ENCODE measurements at places on chromosomes 5 and 9.
A peak's percentile ranks its signal among the peaks of the same experiment; 100 is the strongest.

DNA sequence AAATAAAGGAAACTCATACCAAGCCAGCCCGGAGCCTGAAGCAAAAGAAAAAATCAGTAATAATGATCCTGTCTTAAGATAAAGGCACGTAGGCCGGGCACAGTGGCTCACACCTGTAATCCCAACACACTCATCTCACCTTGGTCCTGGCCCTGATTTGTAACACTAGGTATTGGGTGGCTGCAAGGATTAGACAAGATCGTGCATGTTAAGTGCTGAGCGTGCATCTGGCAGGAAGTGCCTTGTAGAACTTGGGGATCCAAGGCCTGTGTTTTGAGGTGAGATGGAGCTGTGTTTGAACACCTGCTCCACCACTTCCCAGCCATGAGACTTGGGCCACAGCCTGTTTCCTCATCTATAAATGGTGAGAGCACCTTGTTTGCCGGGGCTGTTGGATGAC, 41.5 kb downstream of the SPRY4 start:
- no peaks in the 10 kb centered on the region for H3K36me3 ChIP-seq
- no peak overlapping the region for H3K4me3 ChIP-seq
- peaks cover 10% of the 10 kb centered on the region for H3K4me1 ChIP-seq

DNA sequence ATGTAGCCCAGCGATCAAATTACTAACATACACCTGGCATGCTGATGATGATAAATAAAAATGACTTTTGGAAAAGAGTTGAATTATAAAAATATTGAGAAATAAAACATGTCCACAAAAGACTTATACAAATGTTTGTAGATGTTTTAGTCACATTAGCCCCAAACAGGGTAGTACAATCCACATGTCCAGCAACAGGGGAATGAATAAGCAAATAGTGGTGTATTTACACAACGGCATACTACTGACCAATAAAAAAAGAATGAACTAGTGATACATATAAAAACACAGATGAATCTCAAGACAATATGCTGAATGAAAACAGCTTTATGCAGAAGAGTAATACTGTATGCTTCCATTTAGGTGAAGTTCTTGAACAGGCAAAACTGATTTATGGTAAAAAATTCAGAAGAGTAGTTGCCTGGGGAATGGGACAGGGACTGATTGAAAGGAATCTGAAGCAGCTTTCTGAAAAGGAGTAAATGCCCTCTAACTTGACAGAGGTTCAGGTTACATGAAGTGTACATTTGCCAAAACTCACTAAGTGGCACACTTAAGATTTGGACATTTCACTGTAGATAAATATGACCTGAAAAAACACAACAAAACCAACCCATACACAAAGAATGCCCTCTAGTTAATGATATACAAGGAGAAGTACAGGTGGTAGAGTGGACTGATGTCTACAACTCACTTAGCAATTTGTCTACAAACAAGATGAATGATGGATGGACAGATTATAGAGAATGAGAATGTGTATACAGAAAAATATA, 35.4 kb downstream of the ACTL7A start:
- H3K36me3 ChIP-seq: peaks cover 97% of the 10 kb centered on the region
- H3K27ac ChIP-seq: no peak overlapping the region
- H3K27me3 ChIP-seq: no peaks in the 10 kb centered on the region
- H3K4me3 ChIP-seq: no peak overlapping the region
- no peak for DNase-seq

DNA sequence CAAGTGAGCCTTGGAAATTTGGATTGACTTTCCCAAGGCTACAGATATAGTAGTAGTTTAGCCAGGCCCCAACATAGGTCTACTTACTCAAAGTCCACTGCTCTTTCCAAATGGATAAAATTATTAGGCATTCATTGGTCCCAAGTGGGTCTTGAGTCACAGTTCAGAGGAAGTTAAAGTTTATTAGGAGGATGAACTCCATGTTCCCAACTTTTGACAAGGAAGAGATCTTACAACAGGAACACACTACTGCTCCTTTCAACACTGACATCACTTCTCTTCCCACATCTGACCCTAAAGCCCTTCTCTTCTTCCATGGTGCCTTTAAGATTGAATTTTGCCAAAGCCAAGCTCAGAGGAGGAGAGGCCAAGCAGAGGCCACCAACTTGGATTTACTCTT, 234.5 kb upstream of the TRIM32 start:
- H3K4me1 ChIP-seq: no peaks in the 10 kb centered on the region
- DNase-seq: no peak
- H3K27ac ChIP-seq: no peak overlapping the region
- H3K36me3 ChIP-seq: no peaks in the 10 kb centered on the region
- H3K27me3 ChIP-seq: no peaks in the 10 kb centered on the region

- no peaks in the 10 kb centered on the region for H3K27me3 ChIP-seq
- peaks cover 2% of the 10 kb centered on the region for H3K4me1 ChIP-seq
- H3K4me3 ChIP-seq: no peak overlapping the region
- no peak overlapping the region for H3K27ac ChIP-seq
- no peak for DNase-seq
Observed at GRCh38 chr5:55470282-55470681, 64.5 kb downstream of the PLPP1 start.

DNA sequence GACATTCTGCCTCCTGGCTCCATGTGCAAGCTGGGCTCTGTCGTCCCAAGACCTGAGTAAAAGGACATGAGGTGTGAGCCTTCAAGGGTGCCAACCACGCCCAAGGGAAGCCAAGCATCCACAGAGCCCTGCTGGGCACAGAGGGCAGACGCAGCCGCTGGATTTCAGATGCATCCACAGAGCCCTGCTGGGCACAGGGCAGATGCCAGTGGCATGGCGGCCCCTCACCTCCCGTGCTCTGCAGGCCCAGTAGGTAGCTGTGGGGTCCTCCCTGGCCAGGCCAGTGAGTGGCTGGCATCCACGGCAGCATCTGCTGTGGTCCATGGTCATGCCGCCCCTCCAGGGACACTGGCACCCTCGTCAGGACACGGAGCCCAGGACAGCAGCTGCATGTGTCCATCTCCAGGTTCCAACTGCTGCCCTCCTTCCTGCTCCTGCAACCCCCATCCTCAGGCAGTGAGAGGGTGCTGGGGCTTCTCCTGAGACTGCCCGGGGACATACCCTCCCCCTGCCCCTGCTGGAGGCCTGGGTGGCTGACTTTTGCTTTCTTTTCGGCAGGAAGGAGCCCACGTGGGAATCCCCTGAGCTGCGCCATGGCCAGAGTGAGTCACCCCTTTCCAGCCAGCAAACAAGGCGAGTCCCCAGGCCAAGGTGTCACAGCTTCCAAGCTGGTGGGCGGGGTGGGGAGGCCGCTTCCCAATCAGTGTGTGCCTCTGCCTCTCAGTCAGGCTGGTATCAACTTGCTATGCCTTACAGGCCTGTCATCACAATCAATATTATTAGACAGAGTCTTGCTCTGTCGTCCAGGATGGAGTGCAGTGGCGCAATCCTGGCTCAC, 4.0 kb upstream of the TRAF2 start:
- no peak overlapping the region for H3K27ac ChIP-seq
- no peaks in the 10 kb centered on the region for H3K36me3 ChIP-seq
- H3K27me3 ChIP-seq: no peaks in the 10 kb centered on the region
- H3K4me3 ChIP-seq: no peak overlapping the region
- peaks cover 3% of the 10 kb centered on the region for H3K4me1 ChIP-seq
- DNase-seq: peak; percentile 24

- H3K36me3 ChIP-seq: no peaks in the 10 kb centered on the region
- H3K27me3 ChIP-seq: no peaks in the 10 kb centered on the region
- DNase-seq: no peak
- H3K4me3 ChIP-seq: no peak overlapping the region
Observed at GRCh38 chr5:82620957-82621600, 342.9 kb upstream of the RPS23 start.

DNA sequence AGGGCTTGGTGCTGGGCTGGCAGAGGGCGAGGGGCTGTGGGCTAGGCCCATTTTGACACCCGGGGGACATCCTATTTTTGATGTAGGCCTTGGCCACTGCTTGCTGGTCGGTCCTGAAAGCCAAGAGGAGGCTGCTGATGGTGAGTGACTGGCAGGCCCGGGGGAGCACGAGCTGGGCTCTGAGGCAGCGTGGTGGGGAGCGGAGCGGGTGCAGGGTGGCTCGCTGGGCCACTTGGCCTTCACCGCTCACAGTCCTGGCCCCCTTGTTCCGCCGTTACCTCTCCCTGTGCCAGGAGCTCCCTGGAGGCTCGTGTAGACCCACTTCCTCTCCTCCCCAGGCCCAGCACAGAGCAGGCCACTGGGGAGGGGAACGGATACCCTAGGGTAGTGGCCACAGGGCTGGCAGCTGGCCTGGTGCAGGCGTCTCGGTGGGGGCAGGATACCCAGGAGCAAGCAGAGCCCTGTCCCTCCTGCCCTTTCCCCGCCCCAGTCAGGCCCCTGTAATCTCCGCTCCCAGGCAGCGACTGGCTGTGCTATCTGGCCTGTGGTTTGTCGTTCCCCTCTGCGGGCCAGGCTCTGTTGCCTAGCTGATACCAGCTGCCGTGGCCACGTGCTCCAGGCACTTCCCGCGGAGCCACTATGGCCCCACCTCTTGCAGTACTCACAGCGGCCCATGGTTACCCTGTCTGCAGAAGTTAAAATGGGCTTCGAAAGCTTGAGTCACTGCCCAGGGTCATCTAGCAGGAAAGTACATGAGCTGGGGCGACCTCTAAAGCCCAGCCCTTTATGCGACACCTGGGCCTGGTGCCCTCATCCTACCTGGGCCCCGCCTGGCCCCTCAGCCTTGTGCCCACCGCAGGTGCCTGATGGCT, 11.7 kb upstream of the DOLPP1 start:
- peaks cover 53% of the 10 kb centered on the region for H3K36me3 ChIP-seq
- no peak overlapping the region for H3K27ac ChIP-seq
- H3K4me3 ChIP-seq: no peak overlapping the region

DNA sequence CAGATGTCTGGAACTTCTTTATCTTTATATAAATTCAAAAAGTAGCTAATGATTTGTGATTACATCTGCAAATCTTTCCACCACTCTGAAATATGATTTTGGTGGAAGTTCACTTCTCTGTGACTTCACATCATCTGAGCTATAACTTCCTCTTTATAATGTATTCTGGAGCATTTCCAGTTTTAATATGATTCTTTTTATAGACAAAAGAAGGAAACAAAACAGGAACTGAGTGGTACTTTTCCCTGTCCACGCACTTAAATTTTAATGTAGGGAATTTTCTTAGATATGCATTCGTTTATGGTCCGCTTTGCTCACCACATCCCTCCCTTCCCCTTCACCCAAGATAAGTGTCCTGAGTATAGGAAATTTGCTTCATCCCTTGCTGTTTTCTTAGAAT, 333.5 kb downstream of the CHSY3 start:
- no peaks in the 10 kb centered on the region for H3K36me3 ChIP-seq
- DNase-seq: no peak
- H3K4me1 ChIP-seq: no peaks in the 10 kb centered on the region
- H3K4me3 ChIP-seq: no peak overlapping the region
- H3K27me3 ChIP-seq: no peaks in the 10 kb centered on the region
- H3K27ac ChIP-seq: no peak overlapping the region

- H3K4me3 ChIP-seq: no peak overlapping the region
- no peaks in the 10 kb centered on the region for H3K27me3 ChIP-seq
- no peaks in the 10 kb centered on the region for H3K36me3 ChIP-seq
- no peak for DNase-seq
Observed at GRCh38 chr5:76920491-76920890, 32.4 kb upstream of the CRHBP start.

DNA sequence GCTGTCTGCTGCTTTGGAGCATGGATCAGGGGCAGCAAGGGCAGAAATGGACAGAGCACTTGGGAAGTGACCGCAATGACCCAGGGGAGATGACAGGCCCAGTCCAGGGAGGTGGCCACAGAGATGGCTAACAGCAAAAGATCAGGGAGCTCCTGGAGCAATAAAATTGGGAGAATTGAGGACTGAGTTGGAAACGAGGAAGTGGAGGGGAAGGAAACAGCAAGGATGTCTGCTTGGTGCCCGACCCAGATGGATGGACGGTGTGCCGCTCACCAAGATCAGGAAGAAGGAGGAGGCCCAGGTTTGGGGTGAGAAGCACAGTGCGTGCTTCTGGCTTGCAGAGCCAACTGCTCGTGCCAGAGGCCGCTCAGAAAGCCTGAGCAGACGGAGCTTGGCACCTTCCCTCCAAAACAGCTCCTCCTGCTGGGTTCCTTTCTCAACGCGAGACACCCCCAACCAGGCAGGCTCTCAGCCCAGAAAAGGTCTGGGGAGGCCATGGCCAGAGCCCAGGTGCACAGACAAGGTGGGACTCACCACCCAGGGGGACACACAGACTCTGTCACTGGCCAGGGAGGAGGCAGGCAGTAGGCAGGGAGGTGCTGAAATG, 1.7 kb upstream of the SLC34A1 start:
- H3K27ac ChIP-seq: no peak overlapping the region
- no peak for DNase-seq
- H3K4me1 ChIP-seq: no peaks in the 10 kb centered on the region
- no peaks in the 10 kb centered on the region for H3K27me3 ChIP-seq
- H3K36me3 ChIP-seq: no peaks in the 10 kb centered on the region

DNA sequence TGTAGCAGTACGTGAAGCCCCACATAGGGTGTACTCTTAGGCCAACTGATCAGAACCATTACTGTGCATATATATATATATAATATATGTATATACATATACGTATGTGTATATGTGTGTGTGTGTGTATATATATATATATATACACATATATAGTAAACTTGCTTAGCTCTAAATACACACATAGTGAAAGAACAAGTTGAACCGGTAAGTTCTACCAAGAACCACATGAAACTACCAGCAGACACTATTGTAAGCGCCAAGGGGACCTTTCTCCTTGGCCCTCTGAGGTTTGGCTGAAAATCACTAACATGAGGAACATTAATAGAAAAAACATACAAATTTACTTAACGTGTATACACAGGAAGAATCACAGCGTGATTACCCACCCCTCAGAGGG, 1.8 kb upstream of the TARS1 start:
- H3K4me3 ChIP-seq: peak overlapping the region; percentile 78
- no peaks in the 10 kb centered on the region for H3K36me3 ChIP-seq
- no peaks in the 10 kb centered on the region for H3K27me3 ChIP-seq
- no peak overlapping the region for H3K27ac ChIP-seq

GRCh38 chr5:170126061-170126460, 20.4 kb downstream of the FOXI1 start:
- H3K4me1 ChIP-seq: no peaks in the 10 kb centered on the region
- DNase-seq: no peak
- no peak overlapping the region for H3K27ac ChIP-seq
- H3K36me3 ChIP-seq: no peaks in the 10 kb centered on the region
- no peaks in the 10 kb centered on the region for H3K27me3 ChIP-seq
- no peak overlapping the region for H3K4me3 ChIP-seq

Measured in ascending aorta (tissue), 2 donors.